ENCODE measurements at places on chromosomes 7 and 10.
A peak's percentile ranks its signal among the peaks of the same experiment; 100 is the strongest.

DNA sequence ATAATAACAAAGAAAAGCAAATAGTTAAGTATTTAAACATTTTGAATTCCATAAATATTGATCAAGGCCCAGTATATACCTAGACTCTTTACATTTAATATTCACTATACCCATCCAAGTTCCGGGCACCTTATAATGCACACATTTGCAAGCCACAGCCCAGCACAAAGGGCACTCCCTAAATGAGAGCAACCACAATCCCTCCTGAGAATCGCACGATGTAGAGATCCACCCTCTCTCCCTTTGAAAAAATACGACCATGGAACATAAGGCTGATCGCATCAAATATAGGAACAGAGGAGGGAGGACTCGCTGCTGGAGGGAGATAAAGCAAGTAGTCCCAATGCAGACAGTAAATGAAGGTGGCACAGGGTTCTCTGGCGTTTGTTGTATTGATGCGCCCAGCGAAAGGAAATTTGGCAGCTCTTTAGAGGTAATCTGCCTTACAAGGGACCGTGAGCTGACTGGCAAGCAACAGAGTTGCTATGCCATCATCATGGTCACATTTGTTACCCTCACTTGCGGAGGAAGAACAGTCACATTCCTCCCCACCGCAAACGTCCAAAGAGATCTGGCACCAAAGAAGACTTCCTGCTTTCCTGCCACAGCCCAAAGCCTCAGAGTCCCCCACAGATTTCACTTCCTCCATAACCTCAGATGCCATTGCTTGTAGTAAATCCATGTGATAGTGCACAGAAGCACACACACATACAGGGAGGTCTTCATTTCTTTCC lies 16.1 kb upstream of the TAS2R40 start:
- no peak for DNase-seq

GRCh38 chr7:156949541-156950380 lies at the start of gene NOM1:
TSS of gene NOM1 (plus strand) at chr7:156949712. CDS start at chr7:156949738, 26 bp downstream.
- DNase-seq = peak; percentile 43

GRCh38 chr7:65509368-65510186 lies 135.9 kb downstream of the ZNF92 start:
- no peak for DNase-seq

DNA sequence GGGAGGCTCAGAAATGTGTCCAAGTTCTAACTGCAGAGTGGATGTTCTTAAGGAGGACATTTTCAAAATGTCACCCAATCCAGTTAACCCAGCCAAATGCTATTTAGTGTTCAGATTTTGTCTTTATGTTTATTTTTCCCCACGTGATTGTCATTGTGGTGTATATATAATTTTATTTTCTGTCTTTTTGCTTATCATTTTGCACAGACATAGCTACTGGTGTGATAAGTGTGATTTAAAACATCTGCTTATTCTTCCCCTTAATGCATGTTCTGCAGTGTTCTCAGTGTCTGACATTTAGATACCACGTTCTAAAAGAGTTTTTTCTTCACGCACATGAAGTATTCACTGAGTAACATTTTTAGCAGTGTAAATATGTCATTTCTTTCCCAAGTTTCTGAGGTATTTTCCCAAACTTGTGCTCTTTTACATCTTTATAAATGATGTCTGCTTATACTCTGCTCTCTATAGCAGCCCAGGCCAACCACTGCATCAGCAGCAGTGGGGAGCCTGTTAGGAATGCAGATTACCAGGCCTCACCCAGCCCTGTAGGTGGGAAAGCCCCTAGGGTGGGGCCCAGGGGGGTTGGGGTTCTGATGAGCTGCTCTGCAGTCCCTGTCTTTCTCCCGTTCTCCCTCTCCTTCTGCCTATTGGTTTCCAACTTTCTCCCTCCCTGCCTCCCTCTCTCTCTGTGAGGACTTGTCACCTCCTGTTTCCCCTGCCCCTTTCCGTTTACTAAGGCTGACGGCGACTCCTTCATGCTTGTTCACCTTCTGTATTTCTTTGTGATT lies 20.8 kb downstream of the ADCY1 start:
- DNase-seq = no peak

GRCh38 chr10:47337310-47337709 lies 10.9 kb upstream of the RBP3 start:
- DNase-seq = no peak

GRCh38 chr10:73971636-73972354 lies 26.1 kb upstream of the VCL start:
- no peak for DNase-seq

- no peak for DNase-seq
Observed at GRCh38 chr7:66247380-66248078, 42.4 kb downstream of the TPST1 start.
